ENCODE measurements at places on chromosomes 12 and 14. TPM values are rescaled to one million over a fixed set of nuclear protein-coding genes. Genes with fewer than 3 reads are reported as not detected.

DNA sequence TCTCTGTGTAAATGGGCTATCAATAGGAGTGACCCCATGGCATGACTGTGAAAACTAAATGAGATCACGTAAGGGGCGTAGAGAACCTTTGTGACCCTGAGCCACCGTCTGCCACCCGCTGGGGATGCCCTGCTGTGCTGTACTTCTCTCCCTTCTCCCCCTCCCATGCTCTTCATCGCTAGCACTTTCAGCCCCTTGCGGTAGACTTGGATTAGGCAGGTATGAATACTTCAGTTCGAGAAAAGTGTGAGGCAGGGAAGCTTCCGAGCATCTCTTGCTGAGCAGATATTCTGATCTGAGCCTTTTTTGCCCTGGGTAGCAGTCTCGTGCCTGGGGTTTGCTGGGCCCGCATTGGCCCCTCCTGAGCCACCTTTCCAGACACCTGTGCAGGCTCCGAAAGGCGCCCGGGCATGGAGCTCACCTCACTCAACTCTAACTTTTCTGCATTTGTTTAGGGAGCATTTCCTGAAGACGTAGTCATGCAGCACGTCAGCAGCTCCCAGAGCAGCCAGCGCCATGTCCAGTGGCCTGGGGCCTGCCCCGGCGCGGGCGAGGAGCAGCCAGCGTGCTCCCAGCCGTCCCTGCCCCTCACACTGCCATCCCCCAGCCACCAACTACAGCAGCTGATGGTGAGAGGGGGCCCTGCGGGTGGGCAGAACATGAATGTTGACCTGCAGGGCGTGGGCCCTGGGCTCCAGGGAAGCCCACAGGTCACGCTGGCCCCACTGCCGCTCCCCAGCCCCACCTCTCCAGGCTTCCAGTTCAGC lies 40.4 kb downstream of the DDX51 start:
- no peak overlapping the region for H3K4me3 ChIP-seq
- H3K27me3 ChIP-seq: no peaks in the 10 kb centered on the region
- peaks cover 12% of the 10 kb centered on the region for H3K36me3 ChIP-seq
- H3K27ac ChIP-seq: no peak overlapping the region

Gene FOXN4
- total RNA-seq: not detected

DNA sequence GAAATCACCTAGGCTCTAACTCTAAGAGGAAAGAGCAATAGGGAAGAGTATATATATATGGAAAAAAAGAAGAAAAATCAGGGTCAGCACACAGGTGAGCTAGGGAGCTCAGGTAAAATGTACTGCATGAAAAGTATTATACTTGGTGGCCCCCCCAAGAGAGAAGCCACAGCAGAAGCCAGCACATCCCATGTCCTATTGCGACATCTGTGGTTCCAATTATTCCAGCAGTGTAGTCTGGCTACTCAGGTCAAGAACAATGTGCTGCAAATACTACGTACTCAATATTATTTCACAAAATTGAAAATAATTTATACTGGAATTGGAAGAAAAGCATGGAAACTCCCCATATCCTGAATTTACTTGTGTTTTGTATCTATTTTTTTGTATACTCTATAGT lies 85.5 kb downstream of the CEP83 start:
- H3K4me1 ChIP-seq: no peaks in the 10 kb centered on the region
- peaks cover 5% of the 10 kb centered on the region for H3K36me3 ChIP-seq
- no peak overlapping the region for H3K4me3 ChIP-seq
- no peak overlapping the region for H3K27ac ChIP-seq
- no peak for DNase-seq
- H3K27me3 ChIP-seq: no peaks in the 10 kb centered on the region

Gene SLC6A15
- total RNA-seq: not detected
